H9 (cell line): ENCODE measurements at places on chromosomes 7 and 10. TPM values are rescaled to one million over a fixed set of nuclear protein-coding genes. Genes with fewer than 3 reads are reported as not detected.

- no peak overlapping the region for H3K27ac ChIP-seq
- DNase-seq, result no peak
- no peaks in the 10 kb centered on the region for H3K27me3 ChIP-seq
- no peak overlapping the region for H3K4me3 ChIP-seq
- no peaks in the 10 kb centered on the region for H3K36me3 ChIP-seq
- H3K4me1 ChIP-seq, result no peaks in the 10 kb centered on the region
Observed at GRCh38 chr7:140022582-140023211, 40.1 kb downstream of the PARP12 start.

GRCh38 chr7:26167303-26167934 is 15.4 kb downstream of the NFE2L3 start:
- H3K27ac ChIP-seq, result no peak overlapping the region
- peaks cover 10% of the 10 kb centered on the region for H3K4me1 ChIP-seq
- H3K27me3 ChIP-seq, result no peaks in the 10 kb centered on the region
- no peak overlapping the region for H3K4me3 ChIP-seq
- H3K36me3 ChIP-seq, result peaks cover 49% of the 10 kb centered on the region

The PLAU gene
- total RNA-seq, result 15.0 and 16.2 TPM in 2 replicates

- peaks cover 2% of the 10 kb centered on the region; the same call in 1 of the 2 replicates for H3K4me1 ChIP-seq
- peaks cover 29% of the 10 kb centered on the region for H3K36me3 ChIP-seq
- no peaks in the 10 kb centered on the region for H3K27me3 ChIP-seq
- no peak overlapping the region for H3K27ac ChIP-seq
Observed at GRCh38 chr7:23299770-23300300, 696 bp downstream of the MALSU1 start.

DNA sequence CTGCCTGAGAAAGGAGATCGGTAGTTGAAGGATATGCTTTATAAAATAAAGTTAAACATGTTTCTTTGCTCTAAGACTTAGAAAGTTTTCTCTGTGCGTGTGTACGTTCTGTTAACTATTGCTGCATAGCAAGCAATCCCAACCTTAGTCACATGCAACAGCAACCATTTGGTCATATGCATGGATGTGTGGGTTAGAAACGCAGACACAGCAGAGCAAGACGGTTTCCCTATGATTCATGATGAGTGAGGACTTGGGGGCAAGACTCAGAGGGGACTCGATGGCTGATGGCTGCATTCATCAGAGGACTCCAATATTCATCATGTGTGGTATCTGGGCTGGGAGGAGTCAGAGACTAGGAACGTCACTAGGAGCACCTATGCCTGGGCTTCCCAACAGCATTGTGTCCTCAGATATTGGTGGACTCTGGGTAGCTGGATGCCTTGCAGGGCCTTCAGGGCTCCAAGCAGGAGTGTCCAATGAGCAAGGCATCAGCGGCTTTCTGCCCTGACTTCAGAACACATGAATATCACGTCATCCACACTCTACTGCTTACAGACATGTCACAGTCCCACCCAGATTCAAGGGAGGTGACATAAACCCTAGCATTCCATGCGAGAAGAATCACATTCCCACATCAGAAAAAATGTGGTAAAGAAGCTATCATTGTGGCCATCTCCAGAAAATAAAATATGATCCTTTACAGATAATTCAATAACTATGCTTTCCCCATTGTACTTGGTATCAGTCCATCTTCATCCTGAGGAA is 731.2 kb downstream of the TNS3 start:
- H3K4me1 ChIP-seq, result no peaks in the 10 kb centered on the region
- H3K4me3 ChIP-seq, result no peak overlapping the region
- H3K27me3 ChIP-seq, result no peaks in the 10 kb centered on the region
- H3K27ac ChIP-seq, result no peak overlapping the region
- no peak for DNase-seq

DNA sequence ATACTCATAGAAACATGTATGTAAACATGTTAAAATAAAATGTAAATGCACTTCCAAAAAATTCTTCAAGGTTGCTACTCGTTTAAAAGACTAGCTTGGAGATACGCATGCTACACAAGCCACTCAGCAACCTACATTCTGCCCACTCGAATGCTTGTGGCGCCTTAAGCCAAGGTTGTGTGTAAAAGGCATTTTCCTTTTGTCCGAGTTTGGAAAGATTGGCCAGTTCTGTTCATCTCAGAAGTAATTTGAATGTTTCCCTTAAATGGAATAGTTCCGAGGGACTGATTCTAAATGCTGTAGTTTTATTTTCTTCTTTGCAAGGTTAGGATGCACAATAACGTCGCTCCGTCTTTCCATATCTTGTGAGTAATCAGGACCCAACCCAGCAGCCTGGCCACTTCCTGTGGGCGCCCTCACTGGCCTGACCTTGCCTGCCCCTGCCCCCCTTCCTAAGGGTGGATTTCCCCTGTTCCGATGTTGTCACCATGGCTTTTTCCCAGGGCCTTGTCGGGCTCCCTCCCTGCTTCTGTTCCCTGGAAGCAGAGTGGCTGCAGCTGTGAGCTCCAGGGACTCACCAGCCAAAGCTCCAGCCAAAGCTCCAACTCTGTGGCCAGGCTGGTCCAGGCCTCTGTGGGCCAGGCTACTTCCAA is 70.6 kb downstream of the PTPRE start:
- H3K27me3 ChIP-seq, result no peaks in the 10 kb centered on the region
- no peaks in the 10 kb centered on the region for H3K4me1 ChIP-seq
- H3K36me3 ChIP-seq, result 0 out of 3 replicates have a peak, but pooled peaks cover 1% of the 10 kb centered on the region
- peak; percentile 29 for DNase-seq
- no peak overlapping the region for H3K4me3 ChIP-seq
